Body of pancreas (tissue), 4 donors: ENCODE measurements at places on chromosomes 16 and 17.

GRCh38 chr17:67696347-67696746 is 21.4 kb upstream of the NOL11 start:
- DNase-seq, result no peak

DNA sequence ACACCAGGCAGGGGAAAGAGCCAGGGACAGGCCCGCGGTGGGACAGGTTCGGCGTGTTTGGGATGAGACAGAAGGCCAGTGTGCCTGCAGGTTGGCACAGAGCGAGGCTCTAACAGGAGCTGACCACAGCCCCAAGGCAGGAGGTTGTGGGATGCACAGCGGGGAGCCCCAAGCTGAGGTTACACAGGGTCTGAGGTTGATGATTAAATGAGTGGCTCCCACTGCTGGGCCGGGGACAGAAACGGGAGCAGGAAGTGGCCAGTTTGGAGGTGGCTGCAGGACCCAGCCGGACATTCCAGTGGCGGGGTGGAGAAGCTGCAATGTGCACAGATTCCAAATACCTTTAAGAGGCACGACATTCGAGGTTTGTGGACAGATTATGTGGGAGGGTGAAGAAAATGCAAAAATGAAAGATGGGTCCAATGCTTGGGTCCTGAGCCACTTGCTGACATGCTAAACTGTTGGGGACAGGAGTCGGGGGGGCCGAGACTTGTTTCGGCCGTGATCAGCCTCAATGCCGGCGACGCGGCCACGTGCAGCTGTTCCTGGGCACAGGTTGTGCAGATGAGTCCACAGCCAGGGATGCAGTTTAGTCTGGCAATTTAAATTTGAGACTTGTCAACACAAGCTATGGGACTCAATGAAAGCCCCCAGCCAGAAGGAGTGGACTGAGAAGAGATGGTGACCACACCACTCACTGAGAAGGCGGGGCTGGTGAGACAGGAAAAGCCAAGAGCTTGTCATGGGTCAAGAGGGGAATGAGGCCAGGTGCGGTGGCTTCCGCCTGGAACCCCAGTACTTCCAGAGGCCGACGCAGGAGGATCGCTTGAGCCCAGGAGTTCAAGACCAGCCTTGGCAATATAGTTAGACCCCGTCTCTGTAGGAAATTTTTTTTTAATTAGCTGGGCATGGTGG is 8.7 kb downstream of the ENPP7 start:
- DNase-seq, result peak; percentile 41

DNA sequence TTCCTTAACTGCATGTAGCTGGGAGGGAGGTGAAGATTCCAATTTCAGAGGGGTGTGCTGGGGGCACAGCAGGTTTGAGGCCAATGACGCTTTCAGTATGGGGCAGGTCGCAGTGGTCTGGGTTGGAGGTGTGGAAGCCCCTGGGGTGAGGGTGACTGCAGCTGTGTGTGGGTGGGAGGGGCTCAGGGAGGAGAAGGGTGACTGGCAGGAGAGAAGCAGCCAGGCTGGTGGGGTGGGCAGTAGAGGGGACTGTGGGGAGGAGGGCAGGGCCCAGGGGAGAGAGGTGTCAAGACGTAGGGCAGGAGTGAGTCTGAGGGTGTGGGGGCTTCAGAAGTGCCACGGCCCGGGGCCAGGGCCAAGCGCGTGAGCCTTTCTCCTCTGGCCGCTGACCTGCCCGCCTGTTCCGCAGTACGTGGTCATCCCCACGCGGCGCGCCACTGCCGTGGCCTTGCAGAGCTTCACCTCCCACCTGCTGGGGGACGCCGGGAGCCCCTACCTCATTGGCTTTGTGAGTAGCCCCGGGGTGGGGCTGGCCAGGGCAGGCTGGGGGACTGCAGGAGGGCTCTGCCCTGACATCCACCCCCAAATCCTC is 19.4 kb downstream of the MYBBP1A start:
- DNase-seq, result no peak

DNA sequence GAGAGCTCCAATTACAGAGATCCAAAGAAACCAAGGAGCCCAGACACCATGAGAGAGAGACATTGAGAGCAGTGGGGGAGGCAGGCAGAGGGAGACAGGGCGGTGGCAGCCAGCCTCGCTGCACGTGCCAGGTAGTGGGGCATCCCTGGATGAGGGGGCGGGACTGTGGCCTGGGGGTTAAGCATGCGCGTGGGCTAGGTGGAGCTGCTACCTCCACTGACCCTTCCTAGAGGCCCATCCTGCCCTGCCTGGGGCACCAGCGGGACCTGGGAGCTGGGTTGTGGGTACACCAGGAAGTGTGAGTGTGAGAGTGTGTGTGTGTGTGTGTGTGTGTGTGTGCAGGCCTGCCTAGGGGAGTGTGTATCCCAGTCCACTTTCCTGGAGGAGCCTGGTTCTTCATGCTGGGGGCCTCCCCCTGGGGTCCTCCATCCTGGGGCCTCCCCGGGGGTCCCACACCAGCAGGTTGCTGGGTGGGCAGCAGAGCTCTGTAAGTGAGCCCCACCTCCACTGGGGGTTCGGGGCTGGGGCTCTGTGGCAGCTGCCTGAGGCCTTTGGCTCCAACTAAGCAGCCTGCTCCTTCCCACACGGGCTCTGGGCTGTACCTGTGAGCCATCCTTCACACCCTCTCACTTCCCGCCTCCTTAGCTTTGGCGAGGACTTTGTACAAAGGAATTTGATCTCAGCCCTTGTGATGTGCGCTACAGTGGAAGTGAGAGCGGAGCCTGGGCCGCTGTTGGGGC is 127.4 kb downstream of the IRF8 start:
- no peak for DNase-seq

DNA sequence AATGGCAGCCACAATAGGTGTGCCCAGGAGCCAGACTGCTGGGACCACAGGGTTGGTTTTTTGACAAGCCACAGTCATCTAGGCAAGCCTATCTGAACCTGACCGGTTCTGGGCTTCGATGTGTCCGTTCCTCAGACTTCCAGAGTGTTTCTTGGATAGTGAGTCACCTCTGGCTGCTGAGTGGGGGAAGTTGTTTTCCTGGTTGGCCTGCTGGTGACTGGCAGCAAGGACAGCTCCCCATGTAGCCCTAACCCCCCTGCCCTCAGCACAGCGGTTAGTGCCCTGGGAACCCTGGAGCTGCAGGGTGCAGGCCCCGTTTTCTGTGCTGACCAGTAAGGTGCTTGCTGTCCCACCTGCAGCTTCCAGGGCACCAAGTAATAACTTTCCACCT is 65.5 kb downstream of the PLD6 start:
- DNase-seq, result no peak

- no peak for DNase-seq
Observed at GRCh38 chr16:1659031-1659430, 19.0 kb upstream of the JPT2 start.

DNA sequence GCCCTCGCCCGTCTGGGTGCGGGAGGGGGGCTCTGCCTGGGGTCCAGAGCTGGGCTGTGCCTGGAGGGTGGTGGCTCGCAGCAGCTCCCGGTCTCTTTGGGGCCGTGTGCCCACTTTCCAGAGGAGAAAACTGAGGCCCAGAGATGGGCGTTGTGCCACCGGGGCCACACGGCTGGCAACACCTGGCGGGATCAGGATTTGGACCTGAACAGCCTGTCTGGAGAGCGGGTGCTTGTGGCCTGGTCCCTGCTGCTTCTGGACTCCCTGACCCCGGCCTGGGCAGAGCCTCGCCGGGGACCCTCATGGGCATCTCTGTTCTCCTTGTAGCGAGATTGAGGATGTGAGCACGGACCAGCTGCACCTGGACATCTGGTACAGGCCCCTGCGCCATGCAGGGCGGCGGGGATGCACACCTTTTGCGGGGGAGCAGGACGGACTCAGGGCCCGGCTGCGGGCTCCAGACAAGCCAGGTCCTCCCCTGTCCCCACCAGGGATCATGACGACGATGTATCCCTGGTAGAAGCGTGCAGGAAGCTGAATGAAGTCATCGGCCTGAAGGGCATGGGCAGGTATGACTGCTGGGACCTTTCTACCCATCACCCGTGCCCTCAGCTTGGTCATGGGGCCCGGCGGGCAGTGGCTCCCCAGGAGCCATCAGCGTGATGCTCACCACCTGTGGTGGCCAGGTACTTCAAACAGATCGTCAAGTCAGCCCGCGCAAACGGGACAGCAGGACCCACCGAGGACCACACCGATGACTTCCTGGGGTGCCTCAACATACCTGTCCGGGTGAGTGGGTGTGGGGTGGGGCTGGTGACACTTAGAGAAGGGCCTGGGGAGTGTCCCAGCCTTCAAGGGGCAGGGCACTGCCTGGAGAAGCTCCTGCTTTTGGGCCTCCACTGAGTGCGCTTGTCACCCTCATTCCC is 8.3 kb downstream of the BAIAP3 start:
- DNase-seq, result no peak
